ENCODE measurements at places on chromosomes 13 and 19.

DNA sequence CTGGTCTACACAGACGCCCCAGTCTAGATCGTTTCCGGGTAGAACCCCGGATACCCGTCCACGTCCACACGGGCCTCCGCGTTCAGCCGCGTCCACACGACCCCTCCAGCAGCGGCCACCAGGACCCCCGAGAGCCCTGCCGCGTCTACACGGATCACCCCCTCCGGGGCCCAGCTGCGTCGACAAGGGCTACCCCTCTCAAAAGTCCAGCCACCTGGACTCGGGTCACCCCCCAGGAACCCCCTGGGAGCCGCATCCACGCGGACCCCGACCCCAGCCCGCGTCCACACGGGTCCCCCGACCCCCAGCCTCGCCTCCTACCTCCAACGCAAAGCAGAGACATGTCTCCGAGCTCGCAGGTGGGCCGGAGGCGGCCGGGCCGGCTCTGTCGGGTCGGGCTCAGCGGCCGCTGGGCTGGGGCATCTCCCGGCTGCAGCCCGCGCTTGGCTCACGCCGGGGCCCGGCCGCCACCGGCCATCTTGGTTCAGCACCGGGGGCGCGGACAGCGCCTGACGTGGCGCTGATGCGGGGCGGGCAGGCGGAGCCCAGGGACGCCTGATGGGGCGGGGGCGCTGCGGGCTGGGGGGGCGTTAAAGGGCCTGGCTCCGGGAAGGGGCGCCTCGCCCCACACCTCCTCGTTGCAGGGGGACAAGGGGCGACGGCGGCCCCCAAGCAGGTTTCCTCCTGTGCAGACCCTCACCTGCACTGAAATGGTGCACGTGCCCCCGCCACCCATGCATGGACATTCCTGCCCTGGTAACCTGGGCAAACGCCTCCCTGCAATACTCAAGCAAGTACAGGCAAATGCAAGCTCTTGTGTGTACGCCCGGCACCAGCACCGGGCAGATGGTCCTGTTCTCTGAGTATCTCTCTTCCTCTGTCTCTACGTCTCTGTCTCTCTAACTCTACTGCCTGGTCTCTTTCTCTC, at the start of gene UNC13A:
Gene UNC13A, minus strand, starts transcription at position 498 of the 928 bp plus-strand sequence. Its CDS starts 155 bp downstream, at position 343.
- peak; percentile 97 for DNase-seq

GRCh38 chr19:1112268-1113029, 8.7 kb downstream of the GPX4 start:
- DNase-seq, result no peak

GRCh38 chr13:113093580-113094409, 11.8 kb upstream of the F7 start:
- peak; percentile 40 for DNase-seq

DNA sequence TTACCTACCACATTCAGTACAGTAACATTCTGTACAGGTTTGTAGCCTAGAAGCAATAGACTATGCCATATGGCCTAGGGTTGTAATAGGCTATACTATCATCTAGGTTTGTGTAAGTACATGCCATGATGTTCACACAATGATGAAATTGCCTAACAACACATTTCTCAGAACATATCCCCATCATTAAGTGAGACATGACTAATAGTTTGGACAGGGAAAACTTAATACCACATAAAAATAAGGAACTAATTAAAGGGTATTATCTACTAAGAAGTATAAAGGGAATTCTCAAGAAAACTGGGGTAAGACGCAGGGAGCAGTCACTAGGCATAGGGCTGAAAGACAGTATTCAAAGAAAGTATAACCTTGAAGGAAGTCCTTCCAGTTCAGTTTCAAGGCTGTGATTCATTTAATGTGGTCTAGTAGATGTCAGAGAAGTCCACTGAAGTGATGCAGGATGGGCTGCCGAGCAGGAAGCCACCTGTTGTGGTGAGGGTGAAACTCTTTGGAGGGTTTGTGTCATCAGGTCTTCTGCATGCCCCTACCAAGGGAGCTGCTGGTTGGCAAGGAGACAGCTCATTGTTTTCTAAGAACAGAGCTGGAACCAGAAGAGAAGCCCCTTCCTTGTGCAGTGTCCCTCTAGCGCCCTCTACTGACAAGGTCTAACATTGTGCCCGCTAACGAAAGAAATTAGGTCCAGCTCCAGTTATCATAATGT, 122.9 kb downstream of the OLFM4 start:
- DNase-seq, result no peak

DNA sequence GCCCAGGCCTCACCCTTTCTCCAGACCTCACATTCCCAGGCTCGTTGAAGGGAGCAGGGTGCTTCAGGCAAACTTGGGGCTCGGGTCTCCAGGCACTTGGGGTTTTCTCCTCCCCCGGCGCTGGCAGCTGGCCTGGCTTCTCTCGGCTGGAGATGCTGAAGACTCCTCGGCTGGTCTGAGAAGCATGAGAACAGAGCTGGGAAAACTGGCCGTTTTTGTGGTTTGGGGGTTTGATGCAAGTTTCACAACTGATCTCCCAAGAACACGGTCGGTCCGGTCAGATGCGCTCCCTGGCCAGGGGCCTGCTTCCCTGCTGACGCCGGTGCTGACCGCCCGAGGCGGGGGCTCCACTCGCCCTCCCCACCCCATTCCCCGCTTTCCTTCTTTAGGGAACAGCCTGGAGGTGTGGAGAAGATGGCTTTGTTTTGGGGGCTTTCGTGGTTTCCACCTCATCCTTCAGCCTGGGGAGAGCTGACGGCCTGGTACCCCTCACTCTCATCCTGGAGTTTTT, 35.3 kb downstream of the CEBPA start:
- DNase-seq, result no peak

- peak; percentile 19 for DNase-seq
Observed at GRCh38 chr13:112443191-112443994, 67.2 kb downstream of the SPACA7 start.

DNA sequence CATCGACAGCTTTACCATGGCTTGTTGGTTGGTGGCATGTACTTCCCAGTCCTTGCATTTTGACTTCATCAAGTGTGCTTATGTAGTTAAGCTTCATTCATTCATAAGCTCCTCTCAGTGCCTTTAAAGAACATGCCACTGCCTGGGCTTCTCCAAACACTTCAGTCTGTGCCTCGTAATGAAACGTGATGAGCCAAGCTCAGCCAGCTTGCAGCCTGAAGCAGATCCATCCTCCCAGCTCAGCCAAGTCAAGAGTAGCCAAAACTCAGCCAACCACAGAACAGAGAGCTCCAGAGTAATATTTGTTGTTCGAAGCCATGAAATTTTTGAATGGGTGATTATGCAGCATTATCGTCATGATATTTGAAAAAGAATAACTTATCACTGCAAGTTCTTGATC, 989.7 kb downstream of the EFNB2 start:
- DNase-seq, result no peak
